ENCODE measurements at places on chromosomes 7 and 10. TPM values are rescaled to one million over a fixed set of nuclear protein-coding genes. Genes with fewer than 3 reads are reported as not detected.
A peak's percentile ranks its signal among the peaks of the same experiment; 100 is the strongest.

The SFRP5 gene
- total RNA-seq: 18.0 TPM

The CHST15 gene
- 3.9 TPM for total RNA-seq

The MEIG1 gene
- not detected for total RNA-seq

The EGR2 gene
- 5.0 TPM for total RNA-seq

The LIPJ gene
- total RNA-seq: not detected

The LRRC18 gene
- not detected for total RNA-seq

The NACAD gene
- 5.0 TPM for total RNA-seq

The KIAA1217 gene
- total RNA-seq: 66.8 TPM

The LDB1 gene
- 41.3 TPM for total RNA-seq

The CPED1 gene
- 4.4 TPM for total RNA-seq

The OR6V1 gene
- total RNA-seq: not detected

- no peaks in the 10 kb centered on the region for H3K4me1 ChIP-seq
- no peak overlapping the region for H3K27ac ChIP-seq
- DNase-seq: no peak
- H3K4me3 ChIP-seq: no peak overlapping the region
- H3K36me3 ChIP-seq: no peaks in the 10 kb centered on the region
These were observed 152.0 kb upstream of the LRGUK start for GRCh38 chr7:133975130-133975529.

DNA sequence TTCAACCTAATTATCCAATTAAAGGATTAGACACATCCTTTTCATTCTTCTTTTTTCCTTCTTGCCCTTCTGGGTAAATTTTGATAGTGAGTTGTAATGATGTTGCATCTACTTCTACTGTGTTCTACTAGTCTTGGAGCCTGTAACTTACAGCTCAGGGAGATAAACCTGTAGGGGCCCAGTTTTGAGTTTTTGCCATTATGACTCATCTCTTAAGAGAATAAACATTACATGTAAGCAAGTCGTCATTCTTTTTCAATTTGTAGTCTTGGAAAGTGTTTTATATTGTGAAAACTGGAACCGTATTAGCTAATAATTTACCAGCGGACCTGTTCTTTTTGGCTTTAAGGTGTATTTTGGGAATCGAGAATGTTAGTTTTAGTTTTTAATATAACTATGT lies 89.7 kb upstream of the RPA3 start:
- DNase-seq: no peak
- H3K27me3 ChIP-seq: no peaks in the 10 kb centered on the region
- no peak overlapping the region for H3K27ac ChIP-seq
- no peaks in the 10 kb centered on the region for H3K4me1 ChIP-seq
- H3K36me3 ChIP-seq: no peaks in the 10 kb centered on the region

GRCh38 chr10:76572021-76572420 lies 1065.6 kb downstream of the KCNMA1 start:
- H3K27me3 ChIP-seq: no peaks in the 10 kb centered on the region
- no peaks in the 10 kb centered on the region for H3K4me1 ChIP-seq
- H3K27ac ChIP-seq: no peak overlapping the region
- DNase-seq: no peak
- no peaks in the 10 kb centered on the region for H3K36me3 ChIP-seq

DNA sequence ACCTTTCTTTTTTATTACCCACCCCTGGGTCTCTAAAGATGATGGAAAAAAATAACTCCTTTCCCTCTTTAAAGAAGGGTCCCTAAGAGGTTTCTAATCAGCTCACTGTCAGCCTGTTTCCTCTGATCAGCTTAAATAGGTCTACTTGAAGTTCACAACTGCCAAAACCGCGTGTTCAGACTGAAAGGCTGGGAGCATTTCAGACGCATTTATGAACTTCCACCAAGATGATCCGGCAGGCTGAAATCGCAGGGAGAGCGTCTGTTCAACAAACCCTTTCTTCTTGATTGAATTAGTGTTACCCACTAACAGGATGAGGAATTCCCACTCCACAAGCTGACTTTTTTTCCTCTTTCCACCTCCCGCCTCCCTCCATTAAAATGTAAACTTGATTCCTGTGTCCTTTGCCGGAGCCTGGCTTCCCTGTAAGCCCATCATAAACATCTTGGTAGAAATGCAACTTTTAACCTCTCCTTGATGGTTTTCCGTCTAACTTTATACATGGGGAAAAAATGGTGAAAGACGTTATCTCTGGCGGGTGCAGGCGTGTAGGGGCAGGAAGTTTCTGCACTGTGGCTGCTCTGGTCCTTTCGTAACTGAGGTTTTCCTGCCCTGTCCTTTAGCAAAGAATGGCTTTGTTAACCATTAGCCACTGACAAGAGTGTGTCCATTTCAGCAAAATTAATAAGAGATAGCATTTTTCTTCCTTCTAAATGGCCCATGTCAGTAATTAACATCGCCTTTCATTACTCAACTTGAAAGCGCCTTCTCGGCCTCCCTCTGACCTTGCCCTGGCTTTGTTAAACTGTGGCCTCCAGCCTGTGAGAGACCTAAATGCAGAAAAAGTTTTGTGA lies 130.7 kb downstream of the BAMBI start:
- no peak for DNase-seq
- no peak overlapping the region for H3K27ac ChIP-seq
- H3K4me1 ChIP-seq: no peaks in the 10 kb centered on the region
- no peaks in the 10 kb centered on the region for H3K27me3 ChIP-seq

DNA sequence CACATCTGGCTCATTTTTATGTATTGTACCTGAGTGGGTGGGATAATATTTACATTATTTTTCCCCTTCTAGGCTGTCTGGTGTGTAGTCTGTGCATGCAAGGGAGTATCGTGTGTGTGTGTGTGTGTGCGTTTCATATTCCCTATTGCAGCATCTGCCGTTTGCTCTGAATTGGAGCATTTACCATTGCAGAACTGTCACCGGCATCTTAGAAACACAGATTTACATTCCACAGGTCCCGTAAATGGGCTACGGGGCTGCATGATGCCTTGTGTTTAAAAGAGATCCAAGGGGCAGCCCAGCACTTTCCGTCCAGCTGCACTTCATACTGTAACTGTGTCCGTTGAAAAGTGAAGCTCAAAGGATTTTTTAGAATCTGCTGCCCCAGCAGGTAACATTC lies 167.1 kb upstream of the KIAA1217 start:
- no peaks in the 10 kb centered on the region for H3K36me3 ChIP-seq
- no peak for DNase-seq
- H3K4me1 ChIP-seq: no peaks in the 10 kb centered on the region
- H3K4me3 ChIP-seq: no peak overlapping the region

- H3K4me3 ChIP-seq: no peak overlapping the region
- no peaks in the 10 kb centered on the region for H3K4me1 ChIP-seq
- H3K27me3 ChIP-seq: no peaks in the 10 kb centered on the region
- no peaks in the 10 kb centered on the region for H3K36me3 ChIP-seq
- no peak overlapping the region for H3K27ac ChIP-seq
These were observed 32.7 kb upstream of the PFKP start for GRCh38 chr10:3034616-3035015.

- H3K27ac ChIP-seq: no peak overlapping the region
- H3K4me1 ChIP-seq: no peaks in the 10 kb centered on the region
- DNase-seq: no peak
- H3K36me3 ChIP-seq: no peaks in the 10 kb centered on the region
- no peak overlapping the region for H3K4me3 ChIP-seq
- H3K27me3 ChIP-seq: no peaks in the 10 kb centered on the region
These were observed 319.7 kb upstream of the GHITM start for GRCh38 chr10:83819609-83820008.

GRCh38 chr7:14403587-14403986 lies 414.1 kb upstream of the ETV1 start:
- H3K27me3 ChIP-seq: no peaks in the 10 kb centered on the region
- no peak for DNase-seq
- H3K4me3 ChIP-seq: no peak overlapping the region
- H3K36me3 ChIP-seq: no peaks in the 10 kb centered on the region
- H3K27ac ChIP-seq: no peak overlapping the region

- no peaks in the 10 kb centered on the region for H3K4me1 ChIP-seq
- no peaks in the 10 kb centered on the region for H3K36me3 ChIP-seq
- no peak overlapping the region for H3K27ac ChIP-seq
- DNase-seq: no peak
These were observed 100.5 kb upstream of the NRP1 start for GRCh38 chr10:33434933-33435332.

- no peak for DNase-seq
- no peaks in the 10 kb centered on the region for H3K27me3 ChIP-seq
- no peak overlapping the region for H3K27ac ChIP-seq
- H3K36me3 ChIP-seq: no peaks in the 10 kb centered on the region
These were observed 60.0 kb upstream of the KLF14 start for GRCh38 chr7:130793855-130794618.

DNA sequence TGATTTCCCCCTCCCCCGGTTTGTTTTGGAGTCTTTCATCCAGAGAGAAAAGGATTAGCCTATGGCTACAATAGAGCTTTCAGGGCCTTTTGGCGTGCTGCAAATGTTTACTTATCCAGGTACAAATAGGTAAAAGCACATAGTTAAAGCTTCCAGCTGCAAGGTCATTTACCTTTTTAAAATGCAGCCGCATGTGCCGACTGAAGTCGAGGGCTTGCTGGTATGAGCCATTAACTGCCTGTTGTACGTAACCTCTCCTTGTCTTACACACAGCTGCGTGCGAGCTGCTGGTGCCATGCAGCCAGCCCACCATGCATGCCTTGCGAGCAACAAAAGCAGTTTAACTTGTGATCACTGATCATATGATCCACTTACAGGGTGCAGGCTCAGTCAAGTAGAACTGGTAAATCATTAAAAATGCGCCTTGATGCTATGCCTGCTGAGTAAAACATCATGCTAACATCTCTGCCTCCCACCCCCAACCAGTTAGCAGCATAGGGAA lies 866.4 kb downstream of the LRMDA start:
- no peak for DNase-seq
- H3K27ac ChIP-seq: no peak overlapping the region
- H3K4me1 ChIP-seq: no peaks in the 10 kb centered on the region
- H3K27me3 ChIP-seq: no peaks in the 10 kb centered on the region
- no peak overlapping the region for H3K4me3 ChIP-seq
- no peaks in the 10 kb centered on the region for H3K36me3 ChIP-seq

DNA sequence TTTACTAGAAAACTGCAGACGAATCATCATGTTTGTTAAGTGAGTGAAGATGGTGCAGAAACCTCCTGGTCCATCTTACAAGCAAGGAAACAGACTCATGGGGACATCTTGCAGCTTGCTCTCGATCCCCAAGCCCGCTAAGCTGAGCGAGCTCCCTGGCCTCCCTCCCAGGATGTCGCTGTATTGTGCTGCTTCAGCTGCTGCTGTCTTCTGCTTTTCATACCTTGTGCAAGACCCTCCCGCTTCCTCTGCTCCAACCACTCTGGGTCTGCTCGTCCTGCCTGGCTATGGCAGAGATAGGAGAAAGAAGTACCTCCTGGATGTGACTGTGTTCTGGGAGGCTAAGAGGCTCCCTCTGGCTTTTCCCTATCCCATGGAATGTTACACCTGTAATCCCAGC lies 285.2 kb upstream of the FZD8 start:
- no peak overlapping the region for H3K4me3 ChIP-seq
- H3K27ac ChIP-seq: no peak overlapping the region
- no peaks in the 10 kb centered on the region for H3K27me3 ChIP-seq
- no peaks in the 10 kb centered on the region for H3K36me3 ChIP-seq
- H3K4me1 ChIP-seq: no peaks in the 10 kb centered on the region

- H3K27ac ChIP-seq: no peak overlapping the region
- no peak overlapping the region for H3K4me3 ChIP-seq
- DNase-seq: no peak
- no peaks in the 10 kb centered on the region for H3K36me3 ChIP-seq
These were observed 126.4 kb downstream of the DNAJB6 start for GRCh38 chr7:157463245-157463644.

DNA sequence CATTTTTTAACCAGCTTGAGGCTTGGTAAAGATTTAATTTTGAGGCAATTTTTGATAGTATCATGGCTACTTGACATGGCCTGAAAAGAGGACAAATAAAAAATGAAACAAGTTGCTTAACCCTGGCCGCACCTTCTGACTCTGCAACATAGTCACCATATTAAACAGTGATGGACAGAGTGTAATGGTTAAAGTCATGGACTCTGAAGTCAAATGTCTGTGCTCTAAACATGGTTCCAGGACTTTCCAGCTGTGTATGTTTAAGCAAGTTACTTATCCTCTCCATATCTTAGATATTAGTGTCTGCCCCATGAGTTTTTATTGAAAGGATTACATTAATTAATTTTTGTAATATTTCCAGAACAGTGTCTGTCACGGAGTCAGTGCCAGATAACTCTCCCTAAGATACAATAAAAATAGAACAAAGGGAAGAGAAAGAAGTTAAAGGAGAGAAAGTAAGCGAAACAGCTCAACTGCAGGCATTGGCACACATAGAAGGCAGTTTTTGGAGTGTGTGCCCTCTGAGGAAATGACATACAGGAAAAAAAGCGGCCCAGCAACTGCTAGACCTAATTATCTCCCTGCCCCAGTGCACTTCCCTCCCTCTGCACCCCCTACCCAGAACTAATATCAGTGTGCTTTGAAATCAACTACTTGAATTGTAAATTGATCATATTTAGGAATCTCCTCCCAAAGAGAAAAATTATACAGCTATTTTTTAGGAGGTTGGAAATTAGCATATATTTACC lies 65.3 kb downstream of the MACC1 start:
- no peak overlapping the region for H3K4me3 ChIP-seq
- peak overlapping the region; percentile 25 for H3K27ac ChIP-seq
- no peaks in the 10 kb centered on the region for H3K27me3 ChIP-seq
- no peaks in the 10 kb centered on the region for H3K4me1 ChIP-seq

GRCh38 chr10:70679498-70679897 lies 7.2 kb downstream of the ADAMTS14 start:
- no peak for DNase-seq
- H3K27me3 ChIP-seq: no peaks in the 10 kb centered on the region
- no peak overlapping the region for H3K27ac ChIP-seq
- no peak overlapping the region for H3K4me3 ChIP-seq
- no peaks in the 10 kb centered on the region for H3K36me3 ChIP-seq

DNA sequence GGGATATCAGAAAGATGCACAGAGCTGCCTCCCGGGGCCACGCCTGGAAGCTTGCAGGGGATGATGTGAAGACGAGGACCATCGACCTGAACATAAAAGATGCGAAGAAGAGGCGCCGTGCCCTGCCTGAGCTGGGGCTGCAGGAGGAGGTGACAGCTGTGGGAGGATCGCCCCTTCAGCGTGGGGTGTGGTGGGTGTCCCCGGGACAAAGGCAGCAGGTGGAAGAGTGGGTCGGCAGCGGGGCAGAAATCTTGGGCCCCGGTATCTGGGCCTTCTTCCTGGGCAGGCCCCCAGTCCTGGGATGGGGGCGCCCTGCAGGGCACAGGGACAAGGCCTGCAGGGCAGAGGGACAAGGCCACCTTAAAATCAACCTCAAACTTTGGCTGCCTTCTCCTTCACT lies 134.9 kb downstream of the OR13A1 start:
- no peaks in the 10 kb centered on the region for H3K36me3 ChIP-seq
- H3K4me1 ChIP-seq: no peaks in the 10 kb centered on the region
- no peak overlapping the region for H3K4me3 ChIP-seq
- no peaks in the 10 kb centered on the region for H3K27me3 ChIP-seq
- no peak for DNase-seq
- H3K27ac ChIP-seq: no peak overlapping the region

DNA sequence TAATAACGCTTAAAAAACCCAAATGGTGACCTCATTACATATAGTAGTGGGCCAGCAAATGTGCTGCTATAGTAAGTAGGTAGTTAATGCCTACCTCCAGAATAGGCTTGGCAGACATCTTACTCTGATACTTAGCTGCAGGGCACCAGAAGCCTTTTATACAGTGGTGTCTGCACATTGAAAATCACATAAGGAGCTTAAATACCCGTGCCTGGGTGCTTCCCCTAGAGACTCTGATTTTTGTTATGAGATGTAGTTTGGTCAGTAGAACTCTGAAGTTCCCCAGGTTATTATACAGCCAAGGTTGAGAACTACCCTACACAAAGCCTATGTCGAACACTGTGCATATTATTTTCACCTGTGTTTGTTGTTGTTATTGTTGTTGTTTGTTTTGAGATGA lies 47.2 kb downstream of the ANKIB1 start:
- no peaks in the 10 kb centered on the region for H3K4me1 ChIP-seq
- no peak for DNase-seq
- H3K36me3 ChIP-seq: no peaks in the 10 kb centered on the region
- no peak overlapping the region for H3K4me3 ChIP-seq
- H3K27me3 ChIP-seq: no peaks in the 10 kb centered on the region

Measured in Peyer's patch (tissue), 4 donors.